ENCODE measurements at places on chromosomes 16 and 17.

- no peak for DNase-seq
Measured at GRCh38 chr17:79670537-79671084, 59.8 kb upstream of the RBFOX3 start.

GRCh38 chr17:36755586-36755985 lies 154.2 kb downstream of the MRM1 start:
- peak; percentile 50 for DNase-seq

GRCh38 chr16:88673716-88674379 lies 11.0 kb upstream of the MVD start:
- no peak for DNase-seq

GRCh38 chr16:29664091-29664921 lies 1.3 kb downstream of the SPN start:
- peak; percentile 49 for DNase-seq

- DNase-seq: no peak
Measured at GRCh38 chr17:30253312-30253711, 17.8 kb upstream of the SLC6A4 start.

DNA sequence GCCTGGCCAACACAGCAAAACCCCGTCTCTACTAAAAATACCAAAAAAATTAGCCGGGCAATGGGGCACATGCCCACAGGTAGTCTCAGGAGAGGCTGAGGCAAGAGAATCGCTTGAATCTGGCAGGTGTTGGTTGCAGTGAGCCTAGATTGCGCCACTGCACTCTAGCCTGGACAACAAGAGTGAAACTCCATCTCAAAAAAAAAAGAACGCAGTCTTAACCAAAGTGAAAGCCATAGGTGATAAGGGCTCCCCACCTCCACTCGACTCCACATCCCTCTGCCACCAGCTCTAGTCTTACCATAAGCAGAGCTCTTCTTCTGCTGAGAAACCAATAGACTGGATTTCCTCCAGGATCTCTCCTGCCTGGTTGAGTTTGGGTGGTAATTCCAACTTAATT lies 266.0 kb downstream of the PHKB start:
- DNase-seq: no peak

DNA sequence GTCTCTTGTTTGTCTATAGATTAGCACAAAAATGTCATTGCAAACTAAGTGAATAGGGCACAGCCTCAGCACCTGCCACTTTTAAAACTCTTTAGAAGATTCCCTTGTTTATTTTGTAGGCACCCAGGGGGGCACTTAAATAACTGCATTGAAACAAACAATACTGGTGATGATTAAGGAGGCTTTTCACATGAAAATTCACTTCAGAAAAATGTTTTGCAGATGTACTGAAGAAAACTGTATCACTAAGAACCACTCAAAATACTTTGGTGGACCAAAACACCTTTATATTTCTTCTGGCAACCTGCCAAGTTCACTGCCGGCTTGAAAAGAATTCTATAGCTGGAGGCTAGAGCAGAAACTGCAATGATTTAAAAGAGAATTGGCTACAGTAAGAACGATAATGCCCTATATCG lies 281.5 kb downstream of the TOX3 start:
- DNase-seq: no peak

- DNase-seq: no peak
Measured at GRCh38 chr17:4040784-4041183, 76.5 kb upstream of the ATP2A3 start.

- no peak for DNase-seq
Measured at GRCh38 chr17:38543403-38544174, 62.2 kb downstream of the SRCIN1 start.

DNA sequence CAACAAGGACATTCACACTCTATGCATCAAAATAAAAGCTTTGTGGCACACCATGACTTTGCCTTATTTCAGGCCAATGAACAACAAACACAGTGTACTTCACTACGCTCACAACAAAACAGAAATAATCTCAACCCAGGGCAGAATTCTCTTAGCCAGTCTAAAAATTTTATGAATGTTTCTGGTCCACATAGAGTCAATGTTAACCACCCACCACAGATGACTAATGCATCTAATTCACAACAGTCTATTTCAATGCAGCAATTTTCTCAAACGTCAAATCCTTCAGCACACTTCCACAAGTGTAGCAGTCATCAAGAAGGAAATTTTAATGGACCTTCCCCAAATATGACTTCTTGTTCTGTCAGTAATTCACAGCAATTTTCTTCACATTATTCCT lies 101.7 kb downstream of the CHD9 start:
- DNase-seq: no peak

- DNase-seq: no peak
Measured at GRCh38 chr17:2213291-2213960, 90.2 kb downstream of the SMG6 start.

All from activated CD4-positive, alpha-beta memory T cell treated with anti-CD3 and anti-CD28 coated beads, Interleukin-2, amount 10 ng/mL, durations not matched to agents 7 days and 5 days (primary cell).